ENCODE measurements at places on chromosomes 2 and 18.

GRCh38 chr18:2606335-2606734 lies 35.0 kb downstream of the NDC80 start:
- DNase-seq = no peak

DNA sequence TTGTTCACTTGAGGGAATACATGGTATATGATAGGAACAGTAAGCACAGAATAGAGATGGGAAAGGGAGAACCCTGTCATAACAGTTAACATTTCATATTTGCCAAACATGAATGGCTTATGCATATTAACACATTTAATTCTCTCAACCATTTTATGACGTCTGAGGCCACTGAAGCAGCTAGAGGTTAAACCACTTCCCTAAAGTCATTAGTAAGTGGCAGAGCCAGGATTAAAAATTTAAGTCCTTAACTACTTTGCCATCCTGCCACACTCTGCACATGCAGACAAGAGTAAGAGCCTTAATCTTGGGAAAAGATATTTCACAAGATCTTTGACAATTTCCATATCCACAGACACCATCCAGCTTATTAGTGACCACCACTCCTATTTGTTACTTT lies 2.1 kb downstream of the LIPT1 start:
- no peak for DNase-seq

GRCh38 chr18:52311331-52311730 lies 28.7 kb upstream of the DCC start:
- DNase-seq = no peak

DNA sequence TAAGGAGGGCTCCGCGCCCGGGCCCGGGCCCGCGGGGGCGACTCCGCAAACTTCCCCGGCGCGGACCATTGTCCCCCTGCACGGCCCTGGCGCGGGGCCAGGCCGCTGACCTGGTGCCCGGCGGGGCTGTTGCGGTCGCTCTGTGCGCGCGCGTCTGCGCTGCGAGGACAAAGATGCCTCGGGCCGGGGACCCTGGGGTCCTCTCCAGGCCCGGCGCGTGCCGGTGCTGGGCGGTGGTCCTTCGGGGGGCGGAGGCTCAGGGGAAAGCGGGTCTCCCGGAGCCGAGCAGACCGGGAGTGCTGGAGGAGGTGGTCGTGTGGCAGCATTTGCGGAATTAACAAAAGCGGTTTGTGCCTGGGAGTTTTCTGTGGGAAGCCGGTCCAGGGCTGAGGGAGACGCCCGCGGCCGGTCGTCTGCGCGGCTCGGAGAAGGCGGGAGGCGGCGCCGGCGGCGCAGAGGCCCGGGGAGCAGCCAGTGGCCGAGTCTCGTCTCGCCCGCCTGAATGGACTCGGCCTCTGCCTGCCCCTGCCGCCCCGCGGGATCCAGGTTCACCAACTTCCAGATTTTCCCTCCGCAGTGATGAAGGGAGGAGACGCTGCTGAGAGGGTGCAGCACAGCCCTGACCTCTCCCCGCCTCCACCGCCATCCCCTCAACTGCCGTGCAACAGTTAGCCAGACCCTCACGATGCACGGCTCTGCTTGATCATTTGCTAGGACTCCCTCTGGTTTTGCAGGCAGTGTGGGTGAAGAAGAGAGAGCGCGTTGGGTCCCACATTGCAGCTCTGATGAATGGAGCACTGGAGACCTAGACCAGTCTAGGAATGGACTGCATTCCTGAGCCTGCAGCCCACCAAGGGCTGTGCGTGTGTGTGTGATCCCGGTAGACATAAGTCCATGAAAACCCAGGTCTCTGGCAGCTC lies 705 bp downstream of the EFR3B start:
- peak; percentile 36 for DNase-seq

DNA sequence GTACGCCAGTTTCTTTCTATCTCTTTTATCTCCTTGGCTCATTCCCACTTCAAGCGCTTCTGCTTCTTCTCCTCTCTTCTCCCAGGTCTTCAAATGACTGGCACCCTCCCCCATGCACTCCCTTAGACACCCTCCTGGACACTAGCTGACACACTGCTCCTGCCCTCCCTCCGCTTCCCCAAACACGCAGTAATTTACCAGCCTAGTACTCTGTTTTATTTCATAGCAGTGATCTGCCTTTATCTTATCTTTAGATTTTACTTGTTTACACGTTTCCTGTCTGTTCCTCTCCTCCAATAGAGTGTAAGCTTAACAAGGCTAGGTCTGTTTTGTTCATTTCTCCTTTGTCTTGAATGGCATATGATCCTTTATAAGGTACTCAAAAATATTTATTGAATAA lies 93.9 kb downstream of the SCN3A start:
- DNase-seq = no peak

DNA sequence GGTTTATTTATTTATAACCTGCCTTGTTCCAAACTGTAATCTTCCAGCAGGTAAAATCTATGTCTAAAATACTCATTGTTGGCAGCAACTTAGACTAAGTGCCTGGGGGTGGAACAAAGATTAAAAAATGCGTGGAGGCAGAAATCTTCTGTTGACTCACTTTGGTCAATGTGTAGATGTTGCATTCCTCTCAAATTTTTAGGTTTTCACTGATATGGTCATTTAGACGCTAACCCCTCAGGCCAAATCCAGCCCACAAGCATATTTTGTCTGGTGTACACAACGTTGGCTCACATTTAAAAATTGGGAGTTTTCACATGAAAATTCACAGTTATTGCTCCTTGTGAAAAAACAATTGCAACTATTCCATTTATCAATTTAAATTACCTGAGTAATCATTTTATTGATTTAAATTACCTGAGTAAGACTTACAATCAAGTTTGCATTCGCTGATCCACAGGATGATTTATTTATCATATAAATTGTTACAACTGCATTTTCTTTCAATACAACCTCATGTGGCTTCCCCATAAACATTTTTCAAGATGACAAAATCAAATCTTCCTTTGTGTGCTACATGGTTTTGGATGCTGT lies 564.2 kb downstream of the TSN start:
- DNase-seq = no peak

DNA sequence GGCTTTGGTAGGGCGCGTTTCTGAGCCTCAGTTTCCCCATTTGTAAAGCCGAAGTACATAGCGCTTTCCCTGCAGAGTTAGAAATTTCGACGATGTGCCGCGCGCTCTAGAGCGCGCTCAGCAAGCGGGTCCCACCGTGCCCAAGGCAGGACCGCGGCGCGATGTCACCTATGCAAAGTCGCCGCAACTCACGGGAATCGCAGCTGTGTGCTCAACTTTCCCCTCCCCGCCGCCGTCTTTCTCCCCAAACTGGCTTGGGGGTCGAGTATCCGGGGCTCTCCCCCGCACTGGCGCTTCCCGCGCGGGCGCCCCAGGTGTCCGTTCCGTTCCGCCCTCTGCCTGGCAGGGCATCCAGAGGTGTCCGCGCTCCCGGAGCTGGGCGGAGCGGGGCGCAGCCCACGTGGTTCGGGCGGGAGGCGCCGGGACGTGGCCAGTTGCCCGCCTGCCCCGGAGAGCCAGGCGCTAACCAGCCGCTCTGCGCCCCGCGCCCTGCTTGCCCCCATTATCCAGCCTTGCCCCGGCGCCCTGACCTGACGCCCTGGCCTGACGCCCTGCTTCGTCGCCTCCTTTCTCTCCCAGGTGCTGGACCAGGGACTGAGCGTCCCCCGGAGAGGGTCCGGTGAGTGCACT lies at the start of gene MLPH:
Gene MLPH, plus strand, starts transcription at position 433 of the 630 bp plus-strand sequence. CDS start 6,176 bp downstream, outside the sequence.
- DNase-seq = no peak

DNA sequence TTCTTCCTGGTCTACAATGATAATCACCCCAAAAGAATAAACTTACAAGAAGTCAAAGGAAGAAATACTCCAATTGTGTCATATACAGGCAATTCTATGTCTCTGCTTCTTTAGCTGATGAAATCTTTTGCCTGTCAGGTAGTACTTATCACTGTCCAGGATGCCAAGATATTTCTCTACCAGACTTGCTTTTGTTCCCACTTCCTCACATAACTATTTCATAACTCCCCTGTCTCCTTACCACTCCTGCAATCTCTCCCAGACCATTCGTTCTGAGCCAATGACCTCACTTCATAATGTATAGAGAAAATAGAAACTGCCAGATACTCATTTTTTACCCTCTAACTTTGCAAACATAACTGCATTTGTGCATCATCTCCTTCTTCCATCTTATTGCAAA lies 39.1 kb downstream of the HNMT start:
- no peak for DNase-seq

DNA sequence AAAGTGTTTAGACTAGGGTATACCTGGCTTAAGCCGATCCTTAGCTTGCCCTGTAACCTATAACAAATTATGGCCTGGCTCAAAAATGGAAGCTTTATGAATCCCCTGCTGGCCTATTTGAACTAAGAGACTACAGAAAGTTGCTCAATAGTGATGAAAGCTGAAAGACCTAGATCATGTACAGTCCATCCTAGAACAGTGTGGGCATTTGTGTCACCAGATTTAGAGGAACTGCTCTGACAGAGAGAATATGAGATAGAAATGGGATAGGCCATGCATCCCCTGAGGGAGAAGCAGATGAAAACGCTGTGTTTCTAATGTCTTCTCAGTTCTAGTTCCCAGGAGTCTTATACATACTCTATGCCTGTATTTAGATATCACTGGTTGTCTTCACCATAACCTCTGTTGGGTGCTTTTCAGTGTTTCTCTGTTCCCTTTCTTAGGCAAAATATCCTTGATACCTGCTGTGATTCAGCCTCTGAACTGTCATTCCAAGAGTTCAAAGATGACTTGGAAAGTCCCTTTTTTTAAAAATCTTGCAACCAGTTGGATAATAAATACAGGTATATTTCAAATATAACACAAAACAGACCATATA lies 246.9 kb upstream of the SLC39A10 start:
- DNase-seq = no peak

GRCh38 chr2:4908461-4908860 lies 783.7 kb upstream of the SOX11 start:
- DNase-seq = no peak

DNA sequence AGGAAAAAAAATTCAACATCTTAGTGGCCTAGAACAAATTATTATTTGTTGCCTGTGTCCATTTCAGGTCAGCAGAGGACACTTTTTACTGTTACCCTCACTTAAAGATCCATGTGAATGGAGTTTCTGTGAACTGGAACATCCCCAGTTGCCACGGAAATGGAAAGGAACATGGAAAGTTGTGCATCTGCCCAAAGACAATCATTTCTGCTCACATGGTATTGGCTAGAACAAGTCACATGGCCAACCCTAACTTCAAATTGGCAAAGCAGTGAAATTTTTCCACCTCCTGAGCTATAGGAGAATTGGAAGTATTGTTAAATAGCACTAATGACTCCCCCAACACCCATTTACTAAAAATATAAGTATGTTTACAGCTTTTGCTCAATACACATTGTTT lies 71.2 kb upstream of the CCBE1 start:
- DNase-seq = no peak

- DNase-seq = no peak
These were observed 21.9 kb upstream of the ICOS start for GRCh38 chr2:203914546-203915182.

All from activated CD4-positive, CD25-positive, alpha-beta regulatory T cell treated with anti-CD3 and anti-CD28 coated beads, Interleukin-2, amount 50 U/mL, for 72 hours (primary cell).